ENCODE measurements at places on chromosomes 7 and 10. TPM values are rescaled to one million over a fixed set of nuclear protein-coding genes. Genes with fewer than 3 reads are reported as not detected.

DNA sequence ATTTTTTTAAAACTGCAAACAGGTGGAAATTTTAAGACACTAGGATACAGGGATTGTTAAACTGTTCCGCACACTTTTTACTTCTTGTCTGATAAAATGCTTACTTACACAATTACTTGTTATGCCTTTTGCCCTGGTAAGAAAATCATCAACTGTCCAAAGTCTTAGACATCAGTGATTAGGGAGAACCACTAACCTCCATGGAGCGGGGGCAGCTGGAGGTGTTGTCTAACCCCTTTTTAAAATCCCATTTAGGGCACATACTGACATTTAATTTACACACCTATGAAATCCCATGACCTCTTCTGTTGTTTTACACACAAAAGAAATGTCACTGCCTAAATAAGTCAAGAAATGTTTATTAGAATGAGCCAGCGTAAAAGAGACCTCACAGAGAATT, 65.7 kb downstream of the TRIM24 start:
- no peaks in the 10 kb centered on the region for H3K4me1 ChIP-seq
- no peak overlapping the region for H3K27ac ChIP-seq
- H3K4me3 ChIP-seq, result no peak overlapping the region
- no peak for DNase-seq

DNA sequence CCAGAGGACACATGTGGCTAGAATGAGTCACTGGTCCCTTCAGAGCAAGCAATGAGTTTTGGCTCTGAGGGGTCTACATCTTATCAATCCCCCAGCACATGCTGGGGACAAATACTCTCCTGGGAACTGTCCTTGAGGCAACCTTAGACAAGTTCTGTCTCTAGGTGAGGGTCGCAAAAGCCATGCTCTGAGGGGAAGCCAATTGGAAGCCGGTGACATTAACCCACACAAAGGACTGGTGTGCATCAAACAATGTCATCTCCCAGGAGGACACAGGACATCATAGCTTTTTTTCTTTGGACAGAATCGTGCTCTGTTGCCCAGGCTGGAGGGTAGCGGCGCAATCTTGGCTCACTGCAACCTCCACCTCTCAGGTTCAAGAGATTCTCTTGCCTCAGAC, 111.6 kb upstream of the ZNF722 start:
- H3K4me1 ChIP-seq, result no peaks in the 10 kb centered on the region
- DNase-seq, result no peak
- no peaks in the 10 kb centered on the region for H3K36me3 ChIP-seq
- no peak overlapping the region for H3K4me3 ChIP-seq
- no peak overlapping the region for H3K27ac ChIP-seq

Gene HTR5A
- not detected for total RNA-seq

GRCh38 chr7:149821191-149822148, 16.7 kb upstream of the ZNF862 start:
- H3K27ac ChIP-seq, result no peak overlapping the region

All from astrocyte (in vitro differentiated cells and primary cell).